CD4-positive, alpha-beta T cell treated with Interleukin-17A for 4 hours (primary cell): ENCODE measurements at places on chromosomes 11 and 22.

DNA sequence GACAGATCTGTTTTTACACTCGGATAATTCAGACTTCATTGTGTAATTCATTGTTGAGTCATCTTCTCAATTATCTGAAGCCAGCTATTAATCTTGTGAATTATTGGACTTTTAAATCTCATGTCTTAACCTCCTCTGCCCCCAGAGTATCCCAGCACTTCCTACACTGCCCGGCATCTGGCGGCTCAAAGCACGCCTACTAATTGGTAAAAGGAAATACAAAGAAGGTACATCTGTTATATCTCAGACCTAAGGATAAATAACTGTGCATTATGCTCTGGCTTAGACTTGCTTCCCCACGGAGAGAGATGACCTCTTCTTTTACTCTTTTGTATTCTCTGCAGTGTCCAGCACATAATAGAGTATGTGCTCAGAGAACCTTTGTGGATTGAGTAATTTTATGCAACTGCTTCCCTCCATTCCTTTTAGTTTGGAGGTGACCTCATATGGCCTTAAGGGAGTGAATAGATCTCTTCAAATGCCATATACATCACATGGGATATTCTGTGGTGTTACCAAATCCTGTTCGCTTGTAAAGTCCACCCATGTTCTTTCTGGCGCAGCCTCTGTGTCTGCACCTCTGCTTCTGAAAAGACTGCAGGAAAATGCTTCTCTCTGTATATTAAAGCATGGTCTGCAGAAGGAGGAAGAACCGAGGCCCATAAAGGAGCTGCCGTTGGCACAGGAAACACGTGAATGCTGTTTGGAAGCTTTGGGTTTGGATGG lies 125.6 kb upstream of the SORL1-AS1 start:
- DNase-seq: no peak

DNA sequence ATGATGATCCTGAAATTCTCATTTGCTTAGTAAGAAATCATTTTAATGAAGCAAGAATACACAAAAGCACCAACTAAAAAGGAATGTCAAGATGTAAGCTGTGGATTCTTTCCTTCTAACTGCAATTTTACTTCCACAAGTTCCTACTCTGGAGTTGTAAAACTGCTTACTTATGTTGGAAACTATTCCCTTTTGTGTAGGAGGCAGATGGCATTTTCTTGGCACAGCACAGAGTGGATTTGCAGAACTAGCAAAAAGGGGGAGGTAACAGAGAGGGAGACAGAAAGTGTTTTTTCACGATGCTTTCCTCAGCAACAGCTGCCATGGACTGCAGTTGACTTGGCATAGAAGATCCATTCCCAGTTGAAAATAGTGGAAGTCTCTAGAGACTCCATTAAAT lies 1112.0 kb upstream of the RAG2 start:
- DNase-seq: no peak

- DNase-seq: no peak
These were observed 16.1 kb upstream of the OR52K1 start for GRCh38 chr11:4466131-4466870.

GRCh38 chr22:48752451-48753380 lies 1075.0 kb downstream of the BRD1 start:
- DNase-seq: no peak

DNA sequence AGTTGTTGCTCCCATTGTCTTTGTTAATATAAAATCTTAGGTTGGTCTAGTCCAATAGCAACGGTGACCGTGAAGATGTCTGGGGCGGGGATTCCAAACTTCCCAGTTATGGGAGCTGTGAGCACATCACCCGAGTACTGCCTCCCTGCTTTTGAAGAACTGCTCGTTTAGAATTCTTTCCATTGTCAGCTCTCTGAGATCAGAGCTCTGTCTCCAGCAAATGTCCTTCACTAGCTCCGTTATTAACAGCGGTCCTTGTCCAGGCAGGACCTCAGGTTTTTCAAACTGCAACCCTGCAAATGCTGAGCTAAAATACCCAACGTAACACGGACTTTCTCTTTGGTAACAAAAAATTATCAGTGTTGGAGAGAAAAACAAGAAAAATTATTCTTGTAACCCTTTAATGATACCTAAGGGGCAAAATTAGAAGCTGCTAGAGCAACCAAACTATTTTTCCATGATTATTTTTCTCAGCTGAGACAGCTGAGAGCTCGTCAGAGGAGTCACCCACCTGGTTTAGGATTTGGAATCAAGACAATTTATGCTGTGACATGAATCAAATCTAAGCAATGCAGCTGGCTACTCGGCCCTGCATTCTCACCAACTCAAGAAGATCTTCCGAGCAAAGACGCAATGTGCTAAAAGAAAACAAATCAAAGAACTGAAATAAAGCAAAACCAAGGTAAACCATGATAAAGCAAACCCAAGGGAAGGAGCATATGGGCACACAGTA lies 15.1 kb upstream of the EFCAB6 start:
- DNase-seq: no peak

DNA sequence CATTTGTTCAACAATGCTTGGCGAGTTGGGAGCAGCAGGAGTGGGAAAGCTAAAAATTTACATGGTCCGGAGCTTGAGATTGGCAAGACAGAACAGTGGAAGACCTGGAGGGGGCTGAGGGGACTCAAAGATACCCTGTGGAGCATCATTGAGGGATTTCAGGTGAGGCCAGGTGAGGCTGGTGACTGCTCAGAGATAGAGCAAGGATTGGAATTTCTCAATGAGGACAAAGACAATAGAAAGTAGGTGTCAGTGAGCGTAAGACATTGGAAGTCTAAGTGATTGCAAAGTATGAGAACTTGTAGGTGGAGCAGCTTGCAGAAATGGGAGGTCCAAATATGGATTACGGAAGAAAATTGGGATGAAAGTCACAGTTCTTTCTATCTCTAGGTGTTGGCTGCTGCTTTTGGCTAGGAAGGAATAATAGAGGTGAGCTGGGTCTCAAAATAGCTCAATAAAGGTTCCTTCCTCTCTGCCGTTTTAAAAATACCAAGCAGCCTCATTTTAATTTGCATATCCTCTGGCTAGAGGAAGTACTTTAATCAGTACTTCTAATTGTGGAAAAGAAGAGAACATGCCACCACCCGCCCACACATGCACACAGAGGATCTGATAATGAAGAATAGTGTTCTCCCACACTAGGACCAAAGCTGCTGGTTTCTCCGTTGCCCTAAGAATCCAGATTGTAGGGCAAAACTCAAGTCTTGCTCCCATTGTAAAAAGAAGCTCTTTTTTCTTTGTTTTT lies 41.8 kb upstream of the SORL1-AS1 start:
- DNase-seq: peak; percentile 52

- DNase-seq: no peak
These were observed 1253.9 kb downstream of the BRD1 start for GRCh38 chr22:48573766-48574165.

- DNase-seq: no peak
These were observed 35.4 kb upstream of the LMO1 start for GRCh38 chr11:8298801-8299786.

GRCh38 chr11:1202776-1203504 lies 19.9 kb upstream of the MUC5B start:
- peak; percentile 69 for DNase-seq

- DNase-seq: no peak
These were observed 6.9 kb downstream of the IGF2 start for GRCh38 chr11:2132246-2132645.

DNA sequence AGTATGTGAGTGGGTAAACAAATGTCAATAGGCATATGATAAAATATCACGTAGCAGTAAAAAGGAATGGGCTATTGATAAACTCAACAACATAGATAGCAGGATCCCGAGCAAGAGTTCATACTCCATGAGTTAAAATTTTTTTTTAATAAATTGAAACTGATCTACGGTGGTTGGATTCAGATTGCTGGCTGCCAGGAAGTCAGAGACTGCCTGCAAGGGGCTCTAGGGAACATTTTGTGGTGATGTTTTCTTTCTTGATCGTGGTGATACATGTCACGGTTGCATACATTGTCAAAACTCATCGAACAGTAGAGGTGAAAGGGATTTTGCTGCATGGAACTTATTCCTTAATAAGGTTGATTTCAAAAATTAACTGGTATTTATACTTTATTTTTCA lies 62.6 kb upstream of the WNT7B start:
- DNase-seq: no peak

GRCh38 chr11:91700854-91701253 lies 523.8 kb upstream of the FAT3 start:
- no peak for DNase-seq

DNA sequence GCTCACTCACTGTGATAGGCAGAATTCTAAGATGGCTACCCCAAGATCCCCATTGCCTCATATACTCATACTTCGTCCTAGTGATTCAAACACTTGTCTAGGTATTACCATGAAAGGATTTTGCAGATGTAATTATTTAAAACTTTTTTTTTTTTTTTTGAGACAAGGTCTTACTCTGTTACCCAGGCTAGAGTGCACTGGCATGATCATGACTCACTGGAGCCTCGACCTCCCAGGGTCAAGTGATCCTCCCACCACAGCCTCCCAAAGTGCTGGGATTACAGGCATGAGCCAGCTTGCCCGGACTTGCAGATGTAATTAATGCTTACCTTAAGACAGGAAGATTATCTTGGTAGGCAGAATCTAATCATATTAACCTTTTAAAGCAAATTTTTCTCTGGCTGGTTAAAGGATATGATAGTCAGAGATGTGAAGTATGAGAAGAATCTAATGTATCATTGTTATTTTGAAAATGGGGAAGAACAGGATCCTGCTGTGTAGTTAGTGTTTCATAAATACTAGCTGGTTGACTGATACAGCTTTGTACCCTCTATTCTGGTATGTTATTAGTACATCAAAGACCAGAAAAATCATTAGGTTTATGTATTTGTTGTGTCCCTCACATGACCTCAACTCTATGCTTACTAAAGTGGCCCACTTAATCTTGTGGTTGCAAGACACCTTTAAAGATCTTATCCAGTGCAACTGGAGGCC lies 35.5 kb downstream of the C2CD3 start:
- no peak for DNase-seq

- DNase-seq: no peak
These were observed 54.2 kb downstream of the DENND5A start for GRCh38 chr11:9210922-9211320.

DNA sequence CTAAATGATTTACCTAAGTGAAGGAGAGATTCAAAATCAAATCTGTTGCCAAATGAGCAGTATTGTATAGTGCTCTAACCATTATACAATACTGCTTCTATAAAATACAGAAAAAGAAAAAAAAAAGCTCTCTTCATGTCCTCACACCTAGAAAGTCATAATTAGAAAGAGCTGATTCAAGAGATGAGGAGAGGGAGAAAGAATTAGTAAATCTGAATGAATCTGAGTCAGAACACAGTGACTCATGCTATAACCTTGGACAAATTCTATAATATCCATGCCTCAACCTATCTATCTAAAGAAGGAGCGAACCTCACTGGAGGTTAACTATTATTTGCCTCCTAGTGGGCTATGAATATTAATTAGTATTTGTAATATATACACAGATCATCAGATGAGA lies 29.4 kb downstream of the AMBRA1 start:
- no peak for DNase-seq

GRCh38 chr11:86151174-86152005 lies 82.5 kb upstream of the PICALM start:
- DNase-seq: no peak

GRCh38 chr11:80173371-80174136 lies 732.7 kb upstream of the TENM4 start:
- DNase-seq: no peak

GRCh38 chr11:97621282-97621681 lies 1231.5 kb downstream of the JRKL start:
- DNase-seq: no peak

DNA sequence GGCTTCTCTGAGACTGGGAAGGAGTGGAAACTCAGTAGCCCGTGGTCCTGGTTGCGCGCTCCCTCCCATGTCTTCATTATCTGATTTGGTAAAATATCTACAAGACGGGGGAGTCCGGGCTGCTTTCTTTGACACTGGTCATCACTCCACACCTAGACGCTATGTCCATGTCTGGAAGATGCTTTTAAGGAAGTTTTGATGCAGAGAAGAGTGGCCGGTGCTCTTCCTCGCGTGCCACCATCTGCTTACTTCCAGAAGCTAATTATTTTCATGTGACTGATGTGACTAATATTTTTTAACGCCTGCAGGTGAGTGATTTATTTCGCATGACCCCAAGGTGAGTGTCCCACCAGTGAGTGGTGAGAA lies 339 bp upstream of the TRIM21 start:
- DNase-seq: no peak

GRCh38 chr11:64744544-64745188 lies 724 bp upstream of the RASGRP2 start:
- DNase-seq: no peak

- no peak for DNase-seq
These were observed 2.2 kb downstream of the TMEM80 start for GRCh38 chr11:697811-698311.

- DNase-seq: no peak
These were observed 10.6 kb downstream of the RPL3 start for GRCh38 chr22:39308614-39309363.

- no peak for DNase-seq
These were observed 163.3 kb upstream of the CCDC90B start for GRCh38 chr11:83449338-83449913.

- peak; percentile 66 for DNase-seq
These were observed 841 bp upstream of the EIF4G2 start for GRCh38 chr11:10809373-10810160.

DNA sequence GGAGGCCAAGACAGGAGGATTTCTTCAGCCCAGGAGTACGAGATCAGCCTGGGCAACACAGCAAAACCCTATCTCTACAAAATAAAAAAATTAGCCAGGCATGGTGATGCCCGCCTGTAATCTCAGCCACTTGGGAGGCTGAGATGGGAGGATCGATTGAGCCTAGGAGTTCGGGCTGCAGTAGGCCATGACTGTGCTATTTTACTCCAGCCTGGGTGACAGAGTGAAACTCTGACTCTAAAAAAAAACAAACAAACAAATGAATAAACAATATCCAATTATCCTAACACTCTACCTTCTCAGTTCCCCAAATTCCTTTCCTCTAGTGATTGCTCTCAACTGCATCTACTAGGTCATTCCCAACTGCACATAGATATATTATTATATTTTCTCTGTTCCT lies 5.4 kb downstream of the NUP160 start:
- no peak for DNase-seq

DNA sequence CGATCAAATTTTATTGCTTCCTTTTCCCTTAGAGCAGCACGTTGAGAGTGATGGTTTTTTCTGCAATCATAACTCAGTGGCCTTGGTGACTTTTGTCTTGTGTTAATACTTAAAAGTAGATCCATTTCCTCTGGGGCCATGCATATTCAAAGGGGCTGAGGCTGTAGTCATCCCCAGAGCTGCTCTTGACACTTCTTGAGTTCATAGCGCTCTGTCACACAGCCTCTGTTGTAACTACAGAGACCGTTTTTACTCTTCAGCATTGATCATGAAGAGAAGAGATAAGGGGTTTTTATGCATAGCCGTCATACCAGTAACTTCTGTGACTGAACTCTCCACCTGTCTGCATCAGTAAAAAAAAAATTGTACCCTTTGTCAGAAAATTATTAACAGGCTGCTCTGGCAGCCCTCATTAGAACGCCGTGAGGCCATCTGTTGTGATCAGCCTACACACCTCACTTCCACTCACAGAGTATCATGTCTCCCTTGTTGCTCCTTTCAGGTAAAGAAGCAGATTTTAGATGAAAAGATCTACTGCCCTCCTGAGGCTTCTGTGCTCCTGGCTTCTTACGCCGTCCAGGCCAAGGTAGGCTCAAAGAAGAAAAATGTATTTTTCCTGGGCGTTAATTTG lies 38.4 kb downstream of the NF2 start:
- DNase-seq: no peak

- no peak for DNase-seq
These were observed 1.8 kb upstream of the RAB3IL1 start for GRCh38 chr11:61918938-61919704.

GRCh38 chr11:75421902-75422247 lies 11.1 kb downstream of the KLHL35 start:
- DNase-seq: no peak

- DNase-seq: no peak
These were observed 28.1 kb downstream of the ME3 start for GRCh38 chr11:86644291-86644690.
